ENCODE measurements at places on chromosomes 13 and 19.
A peak's percentile ranks its signal among the peaks of the same experiment; 100 is the strongest.

- DNase-seq = no peak
These were observed 920 bp upstream of the TIMM13 start for GRCh38 chr19:2428321-2428690.

- no peak for DNase-seq
These were observed 3.8 kb upstream of the SLC6A16 start for GRCh38 chr19:49328741-49329140.

GRCh38 chr19:24054044-24054935 lies 32.7 kb upstream of the ZNF254 start:
- peak; percentile 72 for DNase-seq

GRCh38 chr19:41263042-41263849 lies 926 bp upstream of the HNRNPUL1 start:
- DNase-seq = peak; percentile 52

GRCh38 chr19:50876456-50876855 lies 3.2 kb downstream of the KLK2 start:
- DNase-seq = no peak

DNA sequence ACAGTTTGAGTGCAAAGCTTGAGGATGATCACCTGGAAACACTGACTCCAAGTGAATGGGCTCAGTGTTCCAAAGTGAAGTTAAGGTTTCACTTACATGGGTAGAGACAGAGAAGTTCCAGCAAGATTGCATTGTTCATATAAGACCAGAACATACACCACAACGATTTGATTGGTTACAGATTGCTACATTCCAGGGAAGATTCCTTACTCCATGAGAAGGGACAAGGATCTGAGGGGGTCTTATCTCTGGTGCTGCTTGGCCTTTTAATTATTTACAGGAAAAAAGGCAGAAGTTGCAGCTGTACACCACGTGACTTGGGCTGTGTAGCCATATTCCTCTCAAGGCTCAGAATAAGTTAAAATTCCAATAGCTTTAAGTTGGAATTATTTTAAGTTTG lies 12.3 kb downstream of the WDFY2 start:
- no peak for DNase-seq

GRCh38 chr19:48629297-48629598 lies 7.9 kb downstream of the DBP start:
- DNase-seq = no peak

- no peak for DNase-seq
These were observed 23.9 kb upstream of the CEBPG start for GRCh38 chr19:33349319-33350289.

- no peak for DNase-seq
These were observed 102.9 kb downstream of the FOXO1 start for GRCh38 chr13:40563350-40564125.

GRCh38 chr19:32012886-32013631 lies 332.4 kb upstream of the ZNF507 start:
- no peak for DNase-seq

GRCh38 chr19:38970664-38971532 lies 4.6 kb downstream of the FBXO17 start:
- DNase-seq = no peak

- DNase-seq = no peak
These were observed 1635.8 kb downstream of the PCDH9 start for GRCh38 chr13:65594298-65594781.

DNA sequence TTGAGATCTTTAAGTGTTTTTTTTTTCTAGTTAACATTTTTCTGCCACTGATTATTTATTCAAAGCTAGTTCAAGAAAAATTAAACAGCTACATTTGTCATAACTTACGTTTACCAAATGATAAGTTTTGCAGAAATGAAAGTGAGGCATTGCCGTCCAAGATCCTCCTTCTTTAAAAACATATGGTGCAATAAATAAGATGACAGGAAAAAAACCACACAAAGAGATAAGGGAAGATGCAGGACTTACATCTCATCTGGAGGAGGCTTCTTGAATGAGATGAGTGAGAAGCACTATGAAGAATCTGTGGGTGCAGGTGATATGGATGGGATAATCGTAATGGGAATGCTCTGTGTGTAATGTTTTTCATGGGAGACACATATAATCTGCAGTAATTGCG lies 12.4 kb downstream of the TNFSF13B start:
- no peak for DNase-seq

DNA sequence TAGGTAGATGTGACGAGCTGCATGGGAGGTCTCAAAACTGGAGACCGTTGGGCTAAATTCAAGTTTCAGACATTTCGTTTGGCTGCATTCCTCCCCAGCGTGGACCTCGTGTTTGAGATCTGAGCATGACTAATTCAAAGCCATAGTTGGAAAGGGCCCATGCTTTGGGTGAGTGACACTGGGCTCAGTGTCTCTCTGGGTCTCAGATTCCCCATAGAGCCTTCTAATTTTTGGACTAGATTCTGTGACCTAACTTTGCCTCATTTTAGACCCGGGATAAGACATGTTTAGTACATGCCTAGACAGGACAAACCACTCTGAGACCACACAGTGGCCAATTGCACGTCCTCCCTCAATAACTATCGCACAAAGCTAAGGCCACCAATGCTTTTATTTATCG lies 16.6 kb downstream of the CKM start:
- DNase-seq = no peak

GRCh38 chr13:112958127-112958989 lies 10.7 kb upstream of the MCF2L start:
- DNase-seq = no peak

DNA sequence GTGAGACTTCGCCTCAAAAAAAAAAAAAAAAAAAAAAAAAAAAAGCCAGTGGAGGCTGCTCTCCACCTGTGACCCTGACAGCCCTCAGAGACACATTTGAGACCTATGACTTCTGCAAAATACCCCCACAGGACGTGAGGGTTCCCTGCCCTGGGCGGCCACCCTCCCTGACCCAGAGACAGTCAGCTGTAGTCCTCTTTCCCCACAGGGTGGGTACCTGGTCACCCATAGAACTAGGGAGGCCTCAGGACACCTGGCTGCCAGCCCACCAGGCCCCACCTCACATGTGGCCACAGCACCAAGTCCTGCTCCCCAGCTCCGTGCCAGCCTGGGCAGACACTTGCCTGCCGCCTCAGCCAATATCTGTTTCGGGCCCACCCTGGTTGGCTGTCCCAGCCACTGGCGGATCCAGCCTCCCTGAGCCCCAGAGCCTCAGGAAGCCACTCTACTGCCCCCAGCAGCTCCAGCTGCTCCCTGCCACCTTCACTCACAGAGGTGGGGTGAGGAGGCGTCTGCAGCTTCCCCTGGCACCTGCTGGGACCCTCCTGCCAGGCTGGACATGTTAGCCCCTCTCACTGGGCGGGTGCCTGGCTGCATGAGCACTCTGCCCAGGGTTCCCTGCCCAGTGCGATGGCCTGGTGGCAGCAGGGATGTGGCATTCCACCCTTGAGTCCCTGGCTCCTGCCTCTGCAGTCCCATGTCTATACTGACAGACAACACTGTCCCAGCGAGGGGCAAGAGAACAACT lies 6.9 kb downstream of the MKNK2 start:
- DNase-seq = no peak

DNA sequence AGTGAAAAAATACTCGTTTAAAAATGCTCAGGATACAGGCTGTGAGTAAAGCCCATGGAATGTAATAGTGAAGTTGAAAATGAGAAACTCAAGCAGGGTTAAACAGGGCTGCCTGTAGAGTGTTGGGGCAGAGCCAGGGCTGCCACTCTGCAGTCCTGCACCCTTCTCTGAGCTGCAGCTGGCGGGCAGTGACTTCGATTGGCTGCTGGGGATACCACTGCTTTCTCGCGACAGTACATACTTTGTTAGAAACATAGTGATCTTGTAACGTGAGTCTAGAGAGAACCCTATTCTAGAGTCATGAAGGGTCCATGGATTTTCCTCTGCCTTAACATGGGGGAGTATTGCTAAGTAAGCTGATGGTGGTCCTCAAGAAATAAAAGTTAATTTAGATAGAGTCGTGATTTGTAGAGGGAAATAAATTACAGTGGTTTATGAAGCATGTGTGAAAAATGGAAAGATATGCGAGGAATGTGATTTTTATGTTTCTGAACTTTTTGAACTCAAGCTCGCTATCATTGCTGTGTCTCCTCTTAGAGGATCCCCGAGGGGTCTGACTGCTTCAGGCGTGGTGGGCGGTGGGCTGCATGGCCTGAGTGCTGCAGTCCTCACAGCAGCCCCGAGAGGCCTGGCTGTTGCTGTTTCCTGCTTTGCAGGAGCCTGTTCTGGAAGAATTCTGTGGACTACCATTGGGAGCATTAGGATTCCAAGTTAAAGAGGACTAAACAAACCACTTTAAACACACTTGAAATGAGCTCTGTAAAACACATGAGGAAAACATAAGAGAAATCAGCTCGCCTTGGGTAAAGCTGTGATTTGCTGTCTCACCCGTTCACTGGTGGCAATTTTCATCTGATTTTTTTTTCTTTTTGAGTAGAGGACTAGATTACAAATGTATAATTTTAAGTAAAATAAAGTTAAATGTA lies 95.7 kb downstream of the ARHGEF7 start:
- peak; percentile 43 for DNase-seq

All from BJ (cell line).